Suppressor macrophage (primary cell): ENCODE measurements at places on chromosomes 3 and 15.
A peak's percentile ranks its signal among the peaks of the same experiment; 100 is the strongest.

DNA sequence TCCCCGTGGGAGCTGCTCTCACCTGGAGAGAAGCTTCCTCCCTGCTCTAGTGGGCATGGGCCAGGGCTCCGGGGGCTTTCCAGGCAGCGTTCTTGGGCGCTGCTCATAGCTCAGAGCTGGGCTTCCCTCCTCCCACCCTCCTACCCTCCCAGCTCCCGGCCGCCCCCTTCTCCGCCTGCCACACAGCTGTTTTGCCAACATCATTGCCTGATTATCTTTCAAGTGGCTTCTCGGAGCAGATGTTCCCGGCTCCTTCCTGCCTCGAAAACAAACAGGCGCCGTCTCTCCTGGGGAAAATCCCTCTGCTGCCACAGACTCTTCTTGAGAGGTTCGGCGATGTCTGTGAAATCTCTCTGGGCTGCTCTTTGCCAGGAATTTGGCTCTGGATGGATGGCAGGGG lies 195.6 kb downstream of the RPLP1 start:
- no peak for DNase-seq

DNA sequence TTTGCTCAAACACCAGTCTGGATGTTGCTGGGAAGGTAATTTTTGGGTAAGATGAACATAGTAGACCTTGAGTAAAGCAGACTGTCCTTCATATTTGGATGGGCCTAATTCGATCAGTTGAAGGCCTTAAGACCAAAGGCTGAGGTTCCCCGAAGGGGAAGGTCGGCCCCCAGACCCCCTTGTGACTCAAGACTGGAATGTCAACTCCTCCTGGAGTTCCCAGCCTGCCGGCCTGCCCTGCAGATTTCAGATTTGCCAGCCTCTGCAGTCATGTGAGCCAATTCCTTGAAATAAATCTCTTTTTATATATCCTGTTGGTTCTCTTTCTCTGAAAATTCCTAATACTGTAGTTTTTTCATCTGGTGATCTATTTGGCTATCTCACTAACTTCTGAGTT lies 146.5 kb downstream of the APBA2 start:
- no peak for DNase-seq

DNA sequence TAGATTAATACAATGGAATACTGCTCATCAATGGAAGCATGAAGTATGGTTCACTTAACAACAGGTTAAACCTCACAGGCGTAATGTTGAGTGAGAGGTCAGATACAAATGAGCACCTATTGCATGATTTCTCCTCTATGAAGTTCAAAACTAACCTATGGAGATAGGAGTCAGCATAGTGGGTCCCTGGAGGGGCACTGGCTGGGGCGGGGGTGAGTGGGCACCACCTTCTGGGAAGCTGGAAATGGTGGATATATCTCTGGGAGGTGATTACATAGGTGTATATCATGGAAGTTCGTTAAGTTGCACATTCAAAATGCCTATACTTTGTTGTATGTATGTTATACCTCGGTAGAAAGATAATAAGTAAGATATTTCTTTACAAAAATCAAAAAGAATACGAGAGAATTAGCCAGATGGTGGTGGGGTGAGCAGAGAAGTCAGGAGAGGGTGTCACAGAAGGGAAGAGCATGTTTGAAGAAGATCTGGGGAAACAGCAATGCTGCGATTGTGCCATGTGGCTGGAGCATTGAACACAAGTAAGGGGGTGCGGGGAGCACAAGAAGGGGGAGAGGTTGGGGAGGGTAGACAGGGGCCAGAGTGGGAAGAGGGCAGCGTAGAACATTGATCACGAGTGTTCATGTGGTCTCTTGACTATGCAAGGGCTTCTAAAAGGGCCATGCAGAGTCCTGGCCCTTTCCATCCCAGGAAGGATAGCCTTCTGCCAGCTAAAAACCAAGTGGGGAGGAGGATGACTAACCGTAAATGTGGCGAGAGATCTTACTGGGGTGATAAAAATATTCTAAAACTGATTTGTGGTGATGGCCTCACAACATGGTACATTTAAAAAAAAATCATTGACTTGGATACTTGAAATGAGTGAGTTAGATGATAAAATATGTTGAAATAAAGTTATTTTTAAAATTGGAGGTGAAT lies 30.2 kb downstream of the ITGA11 start:
- no peak for DNase-seq

- DNase-seq, result peak; percentile 50
These were observed 154.5 kb upstream of the TSC22D2 start for GRCh38 chr3:150253622-150254021.

- DNase-seq, result no peak
These were observed 110.2 kb downstream of the LRTM1 start for GRCh38 chr3:54817628-54818027.

GRCh38 chr15:40838756-40839155 lies 5.1 kb upstream of the SPINT1 start:
- no peak for DNase-seq

- DNase-seq, result peak; percentile 75
These were observed 159.7 kb downstream of the POLR2M start for GRCh38 chr15:57866149-57866736.

GRCh38 chr3:42213417-42213816 lies 52.6 kb downstream of the CCK start:
- DNase-seq, result no peak

- no peak for DNase-seq
These were observed 50.9 kb upstream of the ATP2B2 start for GRCh38 chr3:10556312-10556711.

DNA sequence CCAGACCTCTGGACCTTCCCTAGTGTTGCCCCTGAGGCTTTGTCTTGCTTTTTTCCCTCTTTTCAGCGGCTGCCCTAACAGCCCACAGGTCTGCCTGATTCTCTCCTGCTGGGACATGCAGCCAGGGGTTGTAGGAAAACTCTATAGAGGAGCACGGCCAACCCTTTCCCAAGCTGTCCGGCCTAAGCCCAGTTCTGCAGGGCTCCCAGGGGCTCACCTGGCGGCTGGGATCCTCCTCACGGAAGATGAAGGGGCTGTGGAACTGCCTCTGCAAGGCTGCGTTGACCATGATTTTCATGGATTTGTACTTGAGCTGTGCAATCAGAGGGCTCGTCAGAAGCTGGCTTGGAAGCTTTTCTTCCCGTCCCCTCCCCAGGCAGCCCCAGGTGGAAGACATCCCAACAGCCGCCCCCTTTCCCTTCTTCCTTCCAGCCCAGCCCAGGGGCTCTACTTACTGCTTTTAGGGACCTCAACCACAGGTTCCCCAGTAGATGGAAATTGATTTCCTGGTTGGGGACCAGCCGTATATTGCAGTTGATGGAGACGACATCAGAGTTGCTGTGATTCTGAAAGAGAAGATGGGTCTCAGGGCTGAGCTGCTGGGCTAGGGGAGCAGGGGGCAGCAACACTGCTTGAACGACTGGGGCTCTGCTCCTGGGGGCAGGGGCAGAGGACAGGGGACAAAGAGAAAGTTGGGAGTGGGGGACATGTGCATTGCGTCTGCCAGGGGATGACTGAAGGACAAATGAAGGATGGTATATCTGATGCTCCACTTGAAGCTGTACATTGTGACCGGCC lies 29.8 kb downstream of the FEM1B start:
- DNase-seq, result no peak

DNA sequence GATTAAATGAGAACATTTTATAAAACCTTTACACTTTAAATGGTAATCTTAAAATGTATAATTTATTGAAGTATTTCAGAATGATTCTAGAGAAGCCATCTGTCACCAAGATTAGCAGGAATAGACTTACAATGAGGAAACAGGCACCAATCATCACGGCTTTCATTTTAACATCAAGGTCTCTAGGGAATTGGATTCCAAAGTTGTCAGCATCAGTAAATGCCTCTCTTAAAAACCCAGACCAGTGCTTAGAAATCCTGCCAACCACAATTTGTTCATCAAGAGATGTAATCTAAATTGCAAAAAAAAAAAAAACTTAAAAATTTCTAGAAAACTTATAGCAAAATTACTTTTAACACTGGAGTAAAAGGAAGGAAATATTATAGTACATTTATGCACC lies 20.3 kb downstream of the PLSCR2 start:
- no peak for DNase-seq

- no peak for DNase-seq
These were observed 495.0 kb downstream of the NLGN1 start for GRCh38 chr3:173892547-173892946.

GRCh38 chr3:129278966-129279906 lies 566 bp downstream of the HMCES start:
- DNase-seq, result peak; percentile 60

DNA sequence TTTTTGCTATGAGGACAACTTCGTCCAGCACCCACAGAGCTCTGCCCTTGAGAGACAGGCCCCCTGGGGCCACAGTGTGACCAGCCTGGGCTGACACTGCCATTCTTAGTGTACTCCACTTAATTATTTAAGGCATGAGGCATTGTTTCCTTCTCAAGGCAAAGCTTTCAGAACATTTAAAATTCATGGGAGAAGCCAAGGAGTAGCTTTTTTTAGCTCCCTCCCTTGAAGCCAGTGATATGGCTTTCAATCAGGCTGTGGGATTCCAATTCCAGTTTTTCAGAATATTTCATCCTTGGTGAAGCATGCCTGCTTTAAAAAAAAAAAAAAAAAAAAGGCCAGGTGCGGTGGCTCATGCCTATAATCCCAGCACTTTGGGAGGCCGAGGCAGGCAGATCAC lies 21.3 kb downstream of the HOMER2 start:
- DNase-seq, result no peak

DNA sequence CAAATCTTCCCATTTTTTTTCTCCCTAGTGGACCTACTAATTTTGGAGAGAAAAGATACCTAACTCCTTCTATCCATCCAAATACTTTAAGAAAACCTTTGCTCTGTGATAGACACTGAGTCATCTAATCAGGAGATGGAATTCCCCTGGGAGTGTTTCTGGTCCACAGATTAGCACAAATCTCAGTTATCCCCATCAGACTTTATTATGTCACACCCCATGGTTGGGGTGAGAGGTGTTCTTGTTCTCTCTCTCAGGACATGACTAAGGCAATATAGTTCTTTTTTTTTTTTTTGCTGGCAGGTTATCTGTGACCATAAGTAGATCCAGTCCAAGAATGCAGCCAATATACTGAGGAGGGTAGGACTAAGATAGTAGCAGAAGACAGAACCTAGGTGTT lies 15.8 kb downstream of the SLC9A9 start:
- DNase-seq, result no peak

DNA sequence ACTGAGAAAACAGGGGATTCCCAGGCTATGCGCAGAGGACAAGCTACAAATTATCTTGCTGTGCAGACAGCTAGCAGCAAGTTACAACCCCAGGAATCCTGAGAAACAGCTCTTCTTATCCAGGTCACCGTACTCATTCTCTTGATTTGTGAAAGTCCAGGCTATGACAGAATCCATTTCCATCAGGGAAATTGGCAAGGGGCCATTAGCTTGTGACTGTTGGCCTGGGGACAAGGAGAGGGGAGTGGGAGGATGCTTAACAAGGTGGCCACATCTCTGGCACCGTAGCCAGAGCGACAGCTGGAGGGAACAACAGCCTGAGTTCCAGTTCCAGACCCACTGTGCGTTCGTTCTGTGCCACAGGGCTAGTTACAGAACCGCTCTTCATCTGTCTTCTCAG lies 44.9 kb upstream of the PLXNA1 start:
- DNase-seq, result no peak

- DNase-seq, result no peak
These were observed 4.5 kb downstream of the QTRT2 start for GRCh38 chr3:114060906-114061655.

GRCh38 chr3:171307046-171307585 lies 153.1 kb downstream of the TNIK start:
- no peak for DNase-seq

GRCh38 chr3:131283862-131284261 lies 97.7 kb upstream of the NUDT16 start:
- DNase-seq, result no peak
